SK-MEL-5 (cell line): ENCODE measurements at places on chromosomes 2 and 18.

DNA sequence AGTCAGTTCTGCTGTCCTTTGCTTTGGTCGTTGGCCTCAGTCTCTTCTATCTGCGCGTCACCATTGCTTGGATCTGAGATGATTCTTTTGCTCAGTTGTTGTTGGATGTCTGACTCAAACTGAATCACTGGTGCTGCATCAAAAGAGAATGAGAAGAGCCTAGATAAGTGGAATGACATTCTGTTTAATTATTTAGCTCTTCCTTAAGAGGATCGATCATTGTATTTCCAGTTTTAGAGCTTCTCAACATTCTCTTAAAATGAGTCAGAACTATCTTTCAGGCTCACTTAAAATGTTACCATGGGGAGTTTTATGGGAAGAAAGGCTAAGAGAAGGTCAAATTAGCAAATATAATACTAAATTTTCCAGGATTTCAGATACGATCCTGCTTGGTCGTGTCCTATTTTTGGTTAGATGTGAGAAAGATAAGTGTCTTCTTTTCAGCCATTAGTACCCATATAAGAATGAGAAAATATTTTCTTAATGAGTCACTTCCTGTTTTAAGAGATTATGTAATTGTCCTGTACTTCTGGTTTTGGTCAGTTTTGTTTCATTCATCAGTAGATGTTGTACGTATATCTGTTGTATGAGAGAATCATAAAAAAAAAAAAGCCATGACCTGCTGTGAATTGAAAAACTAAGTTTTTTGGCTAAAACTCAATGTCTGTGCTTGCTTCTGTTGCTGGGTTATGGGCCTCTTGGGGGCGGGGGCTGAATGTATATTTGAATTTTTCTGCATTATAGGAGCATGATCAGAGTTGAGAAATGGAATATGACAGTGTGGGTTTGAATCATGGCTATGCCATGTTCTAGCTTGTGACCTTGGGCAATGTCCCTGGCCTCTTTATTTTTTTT is 31.6 kb upstream of the CASP10 start:
- no peak for DNase-seq

DNA sequence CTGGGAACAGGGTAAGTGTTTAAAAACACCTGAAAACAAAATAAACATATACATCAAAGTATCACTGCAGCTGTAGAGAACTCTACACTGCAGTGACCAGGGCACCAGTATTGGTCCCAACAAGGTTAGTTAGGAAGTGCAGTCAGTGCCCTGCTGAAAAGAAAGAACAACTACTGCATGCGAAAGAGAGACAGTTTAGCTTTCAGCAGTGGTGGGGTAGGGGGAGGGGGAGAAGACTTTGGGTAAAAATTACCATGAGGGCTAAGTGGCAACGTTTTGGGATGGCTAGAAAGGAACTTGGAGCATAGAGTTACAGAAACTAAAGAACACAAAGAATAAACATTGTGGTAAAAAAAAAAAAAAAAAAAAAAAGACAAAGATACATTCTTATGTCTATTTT is 112.1 kb downstream of the UPP2 start:
- DNase-seq, result no peak

DNA sequence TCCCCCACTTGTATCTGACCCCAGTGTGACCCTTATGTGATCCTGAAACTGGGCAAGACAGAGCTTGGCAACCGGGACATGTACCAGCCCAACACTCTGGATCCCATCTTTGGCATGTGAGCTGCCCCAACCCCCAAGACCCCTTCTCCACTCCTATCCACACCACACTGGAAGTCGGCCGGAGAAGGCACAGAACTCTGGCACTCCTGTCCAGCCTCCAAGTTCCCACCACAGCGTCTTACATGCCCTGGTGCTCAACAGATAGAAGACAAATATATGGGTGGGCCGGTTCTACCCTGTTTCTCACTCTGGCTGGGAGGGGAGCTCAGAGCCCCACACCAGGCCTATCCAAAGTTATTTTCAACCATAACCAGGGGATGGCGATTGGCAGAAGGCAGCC is 40.8 kb downstream of the LMAN2L start:
- DNase-seq, result no peak

- no peak for DNase-seq
Measured at GRCh38 chr2:1676091-1676912, 68.0 kb downstream of the PXDN start.

GRCh38 chr2:145930318-145930717 is 1410.4 kb upstream of the ZEB2 start:
- DNase-seq, result no peak

DNA sequence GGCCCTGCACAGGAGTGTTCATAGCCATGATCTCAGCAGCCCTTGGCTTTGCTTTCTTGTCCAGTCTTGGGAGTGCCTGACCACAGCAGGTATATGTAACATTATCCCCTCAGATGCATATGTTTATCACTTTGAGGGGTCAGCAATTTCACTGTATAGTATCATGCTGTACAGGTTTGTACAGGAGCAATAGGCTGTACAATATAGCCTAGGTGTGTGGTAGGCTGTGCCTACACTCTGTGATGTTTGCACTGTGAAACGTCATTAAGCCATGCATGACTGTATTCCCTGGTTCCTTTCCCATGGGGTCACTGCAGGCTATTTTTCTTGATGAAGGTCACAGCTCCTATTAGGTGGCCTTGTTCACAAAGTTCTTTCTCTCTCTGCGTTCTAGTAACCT is 4.7 kb upstream of the IL36G start:
- DNase-seq, result no peak

DNA sequence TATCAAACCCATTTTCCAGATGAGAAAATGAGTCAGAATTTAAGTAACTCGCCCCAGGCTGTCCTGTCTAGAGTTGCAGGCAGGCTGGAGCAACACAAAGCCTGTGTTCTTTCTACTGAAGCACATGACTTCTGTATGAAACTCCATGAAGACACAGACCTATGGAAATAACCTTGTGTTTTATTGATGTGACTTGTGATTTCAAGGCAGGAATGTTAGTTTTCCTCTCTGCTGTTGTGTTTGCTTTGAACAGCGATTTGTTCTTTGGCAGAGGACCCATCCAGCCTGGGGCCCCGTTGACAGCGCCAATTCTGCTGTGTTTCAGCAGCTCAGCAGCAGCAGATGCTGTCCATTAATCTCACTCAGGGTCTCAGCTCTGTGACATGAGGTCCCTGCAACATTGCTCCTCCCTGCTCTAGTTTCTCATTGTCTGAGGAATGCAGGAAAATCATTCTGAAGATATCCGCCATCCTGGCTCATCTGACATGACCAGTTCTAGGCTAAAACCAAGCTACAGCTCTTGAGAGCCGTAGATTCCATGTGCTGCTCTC is 344.3 kb upstream of the RAB12 start:
- peak; percentile 95 for DNase-seq

- DNase-seq, result no peak
Measured at GRCh38 chr2:118748245-118748885, 99.1 kb downstream of the EN1 start.

GRCh38 chr2:210555555-210555954 is 844 bp upstream of the CPS1 start:
- no peak for DNase-seq

GRCh38 chr2:197804758-197805714 is 643 bp downstream of the PLCL1 start:
- DNase-seq, result peak; percentile 32

GRCh38 chr2:176291809-176292283 is 22.6 kb downstream of the MTX2 start:
- DNase-seq, result no peak

DNA sequence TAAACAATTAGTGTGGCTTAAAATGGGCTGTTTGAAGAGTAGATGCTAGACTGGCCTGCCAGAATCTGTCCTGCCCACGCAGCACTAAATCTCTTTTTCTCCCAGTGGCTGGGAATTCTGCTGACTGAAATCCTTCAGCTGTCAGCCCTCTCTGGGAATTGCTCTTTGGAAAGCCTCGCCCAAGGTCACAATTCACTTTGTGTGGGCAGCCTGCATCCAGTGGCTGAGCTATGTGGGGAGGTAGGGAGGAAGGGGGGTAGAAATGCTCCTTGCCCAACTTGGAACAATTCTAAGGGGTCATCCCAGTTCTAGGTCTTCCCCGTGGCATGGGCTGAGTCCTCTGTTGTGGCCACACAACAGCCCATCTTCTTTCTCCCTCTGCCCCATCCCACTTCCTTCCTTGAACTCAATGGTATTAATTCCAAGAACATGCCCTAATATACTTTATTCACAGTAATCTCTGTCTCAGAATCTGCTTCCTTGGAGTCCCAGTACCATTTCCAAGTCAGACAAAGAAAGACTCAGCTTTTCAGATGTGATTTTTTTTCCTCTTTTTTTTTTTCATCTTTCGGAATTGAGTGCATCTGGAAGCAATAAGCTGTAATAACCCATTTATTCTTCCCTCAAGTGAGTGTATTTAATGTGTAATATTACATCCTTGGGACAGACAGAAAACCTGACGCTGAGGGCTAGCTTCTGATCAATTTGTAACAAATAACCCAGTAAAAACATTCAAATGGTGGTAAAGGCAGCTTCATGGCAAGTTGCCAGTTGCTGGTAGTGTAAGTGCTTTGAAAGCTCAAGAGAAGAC is 189.4 kb downstream of the GPD2 start:
- DNase-seq, result no peak

DNA sequence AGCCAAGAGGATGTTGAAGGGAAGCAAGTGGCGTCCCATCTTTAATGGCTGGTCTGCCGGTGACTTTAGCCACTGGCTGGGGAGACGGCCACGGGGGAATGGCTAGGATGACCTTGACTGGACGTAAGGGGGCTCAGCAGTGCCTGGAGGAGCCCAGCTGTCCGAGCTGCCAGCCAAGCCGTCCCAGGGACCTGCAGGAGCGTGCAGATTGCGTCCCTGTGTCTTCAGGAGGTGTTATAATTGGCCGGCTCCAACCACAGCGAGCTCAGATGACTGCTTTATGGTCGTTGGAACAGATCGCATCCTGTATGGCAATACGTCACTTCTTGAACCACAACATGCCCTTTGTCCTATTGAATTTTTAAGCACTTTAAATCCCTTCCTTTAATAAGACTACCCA is 204.6 kb downstream of the EIPR1 start:
- DNase-seq, result peak; percentile 60

DNA sequence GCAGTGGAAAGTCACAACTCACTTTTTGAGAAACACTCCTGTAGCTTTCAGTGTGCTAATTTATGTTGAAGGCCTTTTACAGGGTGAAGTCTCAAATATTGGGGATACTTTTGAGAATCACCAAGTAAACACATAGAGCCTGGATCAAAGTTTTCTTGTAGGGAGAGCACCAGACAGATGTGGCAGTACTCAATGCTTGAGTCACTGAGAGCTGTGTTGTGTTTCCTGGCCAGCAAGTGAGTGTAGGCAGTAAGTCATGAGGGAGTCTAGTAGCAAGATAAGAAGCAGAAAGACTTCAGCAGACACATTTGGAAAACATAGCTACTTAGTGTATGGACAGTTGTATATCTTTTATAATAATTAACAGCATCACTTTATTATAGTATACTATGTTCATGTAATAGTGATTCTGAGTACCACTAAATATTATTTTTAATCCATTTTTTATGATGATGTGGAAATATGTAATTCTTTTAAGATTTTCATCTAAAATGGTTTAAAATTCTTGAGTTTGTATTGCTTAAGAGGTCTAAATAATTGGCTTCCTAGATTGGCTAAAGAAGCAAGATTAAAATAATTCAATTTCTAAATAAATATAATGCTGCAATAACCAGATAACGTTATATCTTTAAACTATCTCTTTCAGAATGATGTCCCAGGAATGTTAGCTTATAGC is 12.8 kb downstream of the PSMD1 start:
- no peak for DNase-seq

DNA sequence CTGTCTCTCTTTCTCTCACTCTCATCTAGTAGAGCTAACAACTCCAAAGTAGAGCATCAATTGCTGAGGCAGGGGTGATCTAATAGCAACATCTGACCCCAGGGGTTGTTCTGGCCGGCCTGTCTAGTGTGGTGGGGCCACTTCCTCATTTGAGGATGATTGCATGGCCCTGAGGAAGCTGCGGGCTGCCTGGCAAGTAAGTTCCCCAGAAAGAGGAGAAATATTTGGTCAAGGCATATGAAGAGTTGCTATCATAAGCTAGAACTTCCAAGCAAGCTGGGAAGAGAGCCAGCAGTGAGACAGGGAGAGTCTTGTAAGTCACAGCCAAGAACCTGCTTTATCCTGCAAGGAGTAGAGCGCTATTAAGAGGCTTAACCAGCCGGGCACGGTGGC is 50.8 kb upstream of the TMEM87B start:
- no peak for DNase-seq

GRCh38 chr18:23263551-23264235 is 128.4 kb downstream of the CABLES1 start:
- no peak for DNase-seq

DNA sequence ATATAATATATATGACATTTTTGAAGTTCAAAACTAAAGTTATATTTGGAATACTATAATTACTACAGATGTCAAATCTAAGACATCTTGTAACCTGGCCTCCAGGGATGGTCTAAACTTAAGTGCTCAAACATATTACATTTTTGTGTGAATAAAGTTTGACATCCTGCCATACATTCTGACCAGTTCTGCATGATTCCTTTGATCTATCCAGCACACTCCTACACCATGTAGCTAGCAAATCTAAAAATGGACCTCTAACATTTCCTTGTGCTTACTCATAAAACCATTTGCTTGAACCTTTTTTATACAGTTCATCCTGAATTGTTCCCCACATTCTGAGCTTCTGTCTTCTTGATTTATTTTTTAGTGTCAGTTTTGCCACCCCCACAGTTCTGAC is 294.3 kb upstream of the ZNF804A start:
- DNase-seq, result no peak

- peak; percentile 82 for DNase-seq
Measured at GRCh38 chr2:222708274-222708710, 36.8 kb downstream of the MOGAT1 start.

DNA sequence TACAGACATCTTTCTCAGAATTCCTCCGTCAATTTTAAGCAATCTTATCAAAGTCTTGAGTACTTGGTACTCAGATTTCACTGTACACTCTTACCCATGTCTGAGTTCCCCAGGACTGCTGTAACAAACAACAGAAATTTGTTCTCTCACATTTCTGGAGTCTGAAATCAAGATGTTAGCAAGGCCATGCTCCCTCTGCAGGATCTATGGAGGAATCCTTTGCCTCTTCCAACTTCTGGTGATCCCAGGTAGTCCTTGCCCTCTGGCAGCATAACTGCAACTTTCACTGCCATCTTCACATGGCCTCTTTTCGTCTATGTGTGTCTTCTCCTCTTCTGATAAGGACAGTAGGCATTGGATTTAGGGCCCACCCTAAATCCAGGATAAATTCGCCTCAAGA is 17.1 kb upstream of the CACNB4 start:
- DNase-seq, result peak; percentile 48

DNA sequence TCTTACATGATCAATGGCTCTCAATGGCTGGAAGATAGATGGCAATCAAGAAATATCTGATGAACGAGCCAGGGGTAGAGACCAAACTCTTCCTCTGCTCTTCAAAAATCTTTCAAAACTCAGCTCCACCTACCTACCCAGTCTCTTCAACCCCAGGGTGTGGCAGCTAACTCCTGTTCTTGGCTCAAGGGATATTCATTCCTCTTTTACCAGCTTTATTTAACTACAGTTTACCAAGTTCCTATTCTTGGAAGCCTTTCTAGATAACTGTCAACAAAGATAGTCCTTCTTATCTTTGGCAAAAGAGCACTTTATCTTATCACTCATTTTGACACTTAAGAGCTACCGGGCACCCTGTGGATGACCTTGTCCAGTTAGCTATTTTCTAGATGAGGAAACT is 36.3 kb downstream of the EPHA4 start:
- DNase-seq, result no peak

GRCh38 chr2:237258116-237258515 is 155.8 kb downstream of the COL6A3 start:
- no peak for DNase-seq
